Activated naive CD4-positive, alpha-beta T cell treated with anti-CD3 and anti-CD28 coated beads, Interleukin-2, amount 50 U/mL, for 72 hours (primary cell): ENCODE measurements at places on chromosomes 7 and 10. TPM values are rescaled to one million over a fixed set of nuclear protein-coding genes. Genes with fewer than 3 reads are reported as not detected.

The TLL2 gene
- not detected for total RNA-seq

The FASTK gene
- total RNA-seq, result 27.0 TPM

The DYNC1I1 gene
- total RNA-seq, result not detected

The PTPRE gene
- 28.4 TPM for total RNA-seq

The VPS37D gene
- not detected for total RNA-seq

The C1QL3 gene
- 0.20 TPM for total RNA-seq

The SLC13A1 gene
- total RNA-seq, result not detected

The CAMK2B gene
- 2.1 TPM for total RNA-seq

The MNX1 gene
- total RNA-seq, result 0.12 TPM

The IL6 gene
- total RNA-seq, result not detected

The CPN1 gene
- not detected for total RNA-seq

The CYP26C1 gene
- total RNA-seq, result not detected

The NRP1 gene
- 0.30 TPM for total RNA-seq

The CDHR3 gene
- 0.45 TPM for total RNA-seq

The PMS2 gene
- 24.0 TPM for total RNA-seq

The LRGUK gene
- total RNA-seq, result 0.36 TPM

The NEUROG3 gene
- total RNA-seq, result not detected

The BAZ1B gene
- total RNA-seq, result 76.0 TPM

The CYP2C9 gene
- not detected for total RNA-seq

The P4HA1 gene
- total RNA-seq, result 9.5 TPM

The GOLGA7B gene
- total RNA-seq, result 0.41 TPM

The ZNF467 gene
- total RNA-seq, result 0.25 TPM

The SPDYE5 gene
- not detected for total RNA-seq

The SPAG6 gene
- not detected for total RNA-seq

The SLC35B4 gene
- 6.4 TPM for total RNA-seq

The DYDC2 gene
- total RNA-seq, result not detected

The KCNH2 gene
- 0.41 TPM for total RNA-seq

The METTL27 gene
- 3.4 TPM for total RNA-seq

The SLC4A2 gene
- total RNA-seq, result 99.6 TPM

The EPDR1 gene
- 0.82 TPM for total RNA-seq

The MET gene
- total RNA-seq, result 0.88 TPM
